Mucosa of descending colon (tissue), 3 donors: ENCODE measurements at places on chromosomes 3 and 15. TPM values are rescaled to one million over a fixed set of nuclear protein-coding genes. Genes with fewer than 3 reads are reported as not detected.
A peak's percentile ranks its signal among the peaks of the same experiment; 100 is the strongest.

Gene TMC3
- total RNA-seq = not detected

GRCh38 chr15:78651930-78652615 lies 11.1 kb upstream of the CHRNB4 start:
- no peak for DNase-seq

DNA sequence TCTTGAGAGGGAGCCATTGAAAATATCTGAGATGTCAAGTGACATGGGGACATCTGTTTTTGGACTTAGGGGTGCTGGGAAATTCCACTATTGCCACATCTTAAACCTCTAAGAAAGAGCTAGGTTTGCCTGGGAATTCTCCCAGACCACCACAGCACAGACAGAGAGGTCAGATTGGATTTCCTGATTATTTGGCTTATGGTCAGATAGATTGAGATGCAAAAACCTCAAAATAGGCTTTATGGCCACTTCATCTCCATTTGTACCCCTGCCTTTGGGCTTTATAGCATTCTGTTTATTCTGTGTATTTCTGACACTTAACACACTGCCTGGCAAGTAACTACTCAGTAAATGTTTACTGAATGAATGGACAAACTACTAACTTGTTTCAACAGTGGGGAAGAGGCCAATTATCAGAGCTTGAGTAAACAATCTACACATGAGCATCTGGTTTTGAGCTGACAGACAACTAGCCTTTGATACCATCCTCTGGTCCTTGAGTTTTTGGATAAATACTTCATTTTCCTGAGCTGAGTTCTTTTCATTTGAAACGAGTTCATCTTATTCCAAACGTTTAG lies 81.8 kb downstream of the TP63 start:
- no peak for DNase-seq

DNA sequence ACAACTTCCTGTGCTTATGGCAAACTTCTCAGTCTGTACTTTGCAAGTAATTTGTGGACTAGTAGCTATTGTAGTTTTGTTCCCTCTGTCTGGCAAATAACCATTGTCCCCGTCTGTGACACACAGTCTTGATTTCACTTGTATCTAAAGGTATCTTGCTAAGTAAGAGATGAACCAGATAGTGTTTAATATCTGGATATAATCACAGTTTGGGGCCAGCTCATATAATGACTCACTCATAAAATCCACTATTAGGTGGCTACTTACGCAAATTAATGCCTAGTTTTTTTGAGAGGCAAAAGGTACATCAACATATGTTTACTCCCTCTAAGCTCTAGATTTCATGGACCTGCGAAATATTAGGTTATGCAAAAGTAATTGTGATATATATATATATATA lies 30.4 kb downstream of the VGLL3 start:
- DNase-seq = no peak

Gene CCDC71
- 19.9 TPM for total RNA-seq

Gene FOXB1
- not detected for total RNA-seq

Gene LACTB
- total RNA-seq = 24.0 TPM

- DNase-seq = no peak
These were observed 117.7 kb downstream of the PTPRG start for GRCh38 chr3:61679026-61679425.

Gene CCDC33
- total RNA-seq = not detected

DNA sequence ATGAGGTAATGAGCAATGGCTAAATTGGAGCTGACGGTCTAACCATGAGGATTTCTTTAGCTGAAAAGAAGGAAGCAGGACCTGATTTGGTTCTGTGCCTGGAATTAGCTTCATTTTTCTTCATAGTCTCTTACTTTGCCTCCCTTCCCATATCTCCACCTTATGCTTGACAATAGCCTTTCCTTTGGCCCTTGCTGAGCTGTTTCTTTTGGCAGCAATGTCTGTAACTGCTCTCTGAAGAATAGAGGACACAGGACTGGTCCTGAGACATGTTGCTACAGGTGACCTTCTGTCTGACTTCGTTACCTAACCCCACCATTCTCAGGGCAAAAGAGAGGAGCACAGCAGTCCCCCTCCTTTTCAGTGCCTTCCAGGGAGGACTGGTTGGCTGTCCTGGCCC lies 122.4 kb downstream of the SSR3 start:
- DNase-seq = no peak

DNA sequence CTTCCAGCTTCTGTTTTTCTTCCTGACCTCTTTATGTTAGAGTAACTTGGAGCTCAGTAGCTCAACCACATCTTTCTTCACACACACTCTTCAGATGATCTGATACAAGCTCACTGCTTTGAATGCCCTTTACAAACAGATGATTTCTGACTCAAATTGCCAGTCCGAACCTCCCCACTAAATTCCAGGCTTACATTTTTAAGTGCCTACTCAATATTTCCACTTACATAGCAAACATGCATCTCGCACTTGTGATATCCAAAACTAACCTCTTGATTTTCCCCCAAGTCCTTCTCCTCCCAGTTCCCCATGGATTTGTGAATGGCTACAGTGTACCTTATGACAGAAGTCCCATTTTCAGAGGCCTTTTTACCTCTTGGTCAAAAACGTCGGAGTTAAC lies 139.1 kb downstream of the GBE1 start:
- no peak for DNase-seq

- DNase-seq = no peak
These were observed 89.5 kb downstream of the VGLL4 start for GRCh38 chr3:11554236-11554610.

Gene LTF
- total RNA-seq = 1.4 TPM

DNA sequence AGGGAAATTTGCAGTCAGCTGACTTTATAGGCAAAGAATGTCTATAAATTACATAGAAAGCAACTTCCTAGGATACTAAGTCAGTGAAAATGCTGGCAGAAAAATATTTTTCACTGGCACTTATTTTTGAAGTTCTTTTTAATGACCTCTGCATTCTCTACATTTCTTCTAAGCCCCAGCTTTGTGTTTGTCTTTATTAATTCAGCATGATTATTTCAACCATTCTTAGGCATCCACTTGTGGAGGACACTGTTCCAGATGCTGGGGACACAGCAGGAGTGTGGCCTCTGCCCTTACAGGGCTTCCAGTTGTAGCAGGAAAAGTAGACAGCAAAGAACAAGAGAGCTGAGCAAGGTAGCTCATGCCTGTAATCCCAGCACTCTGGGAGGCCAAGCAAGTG lies 15.0 kb downstream of the LRRK1 start:
- no peak for DNase-seq

GRCh38 chr3:83514130-83514914 lies 1444.5 kb upstream of the CADM2 start:
- DNase-seq = no peak

DNA sequence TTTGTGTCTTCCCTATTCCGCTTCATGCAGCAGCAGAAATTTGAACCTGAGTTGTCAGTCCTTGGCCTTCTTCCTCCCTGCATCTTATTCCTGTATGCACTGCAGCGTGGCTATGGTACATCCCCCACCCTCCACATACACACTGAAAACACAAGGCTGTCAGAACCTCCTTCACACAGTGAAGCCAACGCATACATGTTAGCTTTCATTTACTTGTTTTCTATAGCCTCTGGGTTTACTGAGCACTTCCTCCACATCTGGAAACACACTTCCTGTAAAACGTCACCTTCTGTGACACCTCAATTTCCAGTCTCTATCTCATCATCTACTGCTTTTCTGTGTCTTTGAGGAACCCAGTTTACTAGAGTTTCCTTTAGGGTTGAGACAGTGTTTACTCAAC lies 47.0 kb downstream of the SUSD5 start:
- DNase-seq = no peak

- no peak for DNase-seq
These were observed 33.0 kb downstream of the CCDC39 start for GRCh38 chr3:180646187-180646790.

DNA sequence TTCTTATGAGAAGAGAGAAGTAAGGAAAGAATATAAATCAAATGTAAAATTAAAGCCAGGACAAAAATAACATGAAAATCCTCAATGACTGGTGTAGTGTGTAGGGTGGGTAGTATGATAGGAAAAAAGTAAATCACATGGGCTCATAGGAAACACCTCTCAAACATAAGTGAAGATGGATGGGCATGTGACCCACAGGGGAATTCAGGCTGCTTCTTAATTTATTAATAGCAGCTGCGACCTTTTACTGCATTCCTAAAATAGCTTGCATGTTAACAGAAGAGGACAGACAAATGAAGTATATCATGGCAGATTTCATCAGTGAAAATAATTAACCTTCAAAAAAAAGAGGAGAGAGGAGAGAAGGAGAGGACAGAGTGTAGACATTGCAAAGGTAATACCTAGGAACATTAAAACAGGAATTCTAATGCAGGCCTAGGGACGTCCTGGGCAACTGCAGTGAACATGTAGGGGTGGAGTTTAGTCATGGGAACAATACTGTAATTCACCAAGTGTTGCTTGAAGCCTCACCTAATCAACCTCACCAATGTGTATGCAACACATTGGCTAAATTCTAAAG lies 132.9 kb downstream of the KCNMB2 start:
- DNase-seq = no peak

DNA sequence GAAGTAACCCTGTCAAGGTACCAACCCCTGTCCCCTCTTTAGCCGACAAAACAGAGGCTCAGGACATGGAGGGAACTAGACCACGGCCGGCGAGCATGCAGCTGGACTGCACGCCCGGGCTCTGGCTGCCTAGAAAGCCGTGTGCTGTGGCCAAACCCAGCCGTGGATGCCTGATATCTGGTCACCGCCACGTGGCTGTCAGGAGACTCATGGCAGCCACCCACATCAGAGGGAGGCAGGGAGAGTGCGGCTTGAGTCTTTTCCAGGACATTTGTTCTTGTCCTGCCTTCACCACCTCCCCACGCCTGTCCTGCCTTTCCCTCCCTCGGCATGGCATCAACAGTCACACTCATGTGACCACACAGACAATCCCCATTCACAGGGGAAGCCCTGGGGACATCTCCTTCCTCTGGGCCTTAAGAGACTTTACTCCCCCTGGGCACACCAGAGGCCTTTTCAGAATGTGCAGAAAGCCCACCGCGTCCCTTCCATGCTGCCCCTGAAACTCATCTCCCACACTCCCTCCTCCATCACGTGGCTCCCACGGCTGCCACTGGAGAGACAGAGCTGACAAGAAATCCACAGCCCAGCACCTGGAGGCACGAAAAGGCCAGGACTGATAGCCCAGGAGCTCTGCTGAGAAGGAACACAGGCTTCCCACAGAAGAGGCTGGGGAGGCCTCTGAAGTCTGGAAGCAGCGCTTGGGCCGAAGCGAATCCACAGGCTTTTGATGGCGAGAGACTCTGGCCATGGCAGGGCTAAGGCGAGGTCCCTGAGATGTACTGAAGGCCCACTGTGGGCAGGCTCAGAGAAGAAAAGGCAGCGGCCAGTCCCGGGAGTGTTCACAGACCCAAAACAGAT lies 71.2 kb upstream of the IQSEC1 start:
- DNase-seq = no peak

Gene PARL
- 68.9 TPM for total RNA-seq

GRCh38 chr3:119913021-119913420 lies 131.1 kb downstream of the NR1I2 start:
- DNase-seq = no peak

- DNase-seq = no peak
These were observed 302.6 kb upstream of the TBL1XR1 start for GRCh38 chr3:177499779-177500423.

- no peak for DNase-seq
These were observed 26.5 kb upstream of the PLXND1 start for GRCh38 chr3:129632977-129633376.

DNA sequence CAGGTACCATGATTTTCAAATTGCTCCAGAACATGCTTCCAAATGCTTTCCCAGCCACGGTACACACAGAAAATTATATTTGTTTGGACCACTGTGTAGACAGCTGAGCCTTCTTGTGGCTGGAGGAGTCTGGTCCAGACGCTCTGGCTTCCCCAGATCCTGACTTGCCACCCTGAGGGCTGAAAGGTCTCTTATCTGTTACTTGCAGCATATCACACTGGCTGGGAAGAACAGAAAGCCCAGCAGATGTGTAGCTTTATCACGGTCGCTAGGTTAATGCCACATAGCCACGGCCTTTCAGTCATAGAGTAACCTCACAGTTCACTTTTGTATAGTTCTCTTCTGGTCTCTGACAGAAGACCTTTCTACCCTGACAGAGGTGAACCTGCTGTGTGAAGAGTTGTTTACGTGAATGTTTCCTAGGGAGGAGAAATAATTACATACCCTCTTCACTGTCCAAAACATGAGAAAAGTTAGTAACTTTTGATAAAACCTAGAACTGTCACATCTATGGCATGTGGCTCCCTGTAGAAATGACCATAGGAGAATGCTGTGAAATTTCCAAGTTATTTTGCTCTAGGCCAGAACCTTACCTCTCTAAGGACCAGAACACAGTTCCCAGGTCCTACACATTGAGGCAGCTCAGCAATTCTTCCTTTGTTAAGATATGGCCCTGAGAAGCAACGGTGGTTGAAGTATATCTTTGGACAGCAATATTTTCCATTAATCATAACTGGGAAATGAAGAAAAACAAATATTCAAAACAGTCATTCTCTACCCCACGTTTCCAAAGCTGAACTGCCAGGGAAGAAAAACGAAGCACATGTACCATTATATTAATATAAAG lies 15.8 kb upstream of the STIMATE start:
- no peak for DNase-seq

DNA sequence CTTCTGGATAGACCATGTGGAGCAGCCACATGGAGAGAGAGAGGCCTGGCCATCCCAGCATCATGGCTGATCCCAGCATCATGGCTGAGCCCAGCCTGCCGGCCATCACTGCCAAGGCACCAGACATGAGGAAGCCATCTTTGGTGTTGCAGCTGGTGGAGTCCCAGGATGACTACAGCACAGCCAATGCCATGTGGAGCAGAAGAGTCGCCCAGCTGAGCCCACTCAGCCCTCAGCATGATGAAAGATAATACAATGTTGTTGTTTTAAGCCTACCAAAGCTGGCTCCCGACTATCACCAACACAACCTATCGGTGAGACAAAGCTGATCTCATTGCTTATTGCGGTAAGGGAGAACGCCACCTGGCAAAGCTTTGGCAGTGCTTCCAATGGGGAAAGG lies 18.4 kb downstream of the HES1 start:
- DNase-seq = no peak

DNA sequence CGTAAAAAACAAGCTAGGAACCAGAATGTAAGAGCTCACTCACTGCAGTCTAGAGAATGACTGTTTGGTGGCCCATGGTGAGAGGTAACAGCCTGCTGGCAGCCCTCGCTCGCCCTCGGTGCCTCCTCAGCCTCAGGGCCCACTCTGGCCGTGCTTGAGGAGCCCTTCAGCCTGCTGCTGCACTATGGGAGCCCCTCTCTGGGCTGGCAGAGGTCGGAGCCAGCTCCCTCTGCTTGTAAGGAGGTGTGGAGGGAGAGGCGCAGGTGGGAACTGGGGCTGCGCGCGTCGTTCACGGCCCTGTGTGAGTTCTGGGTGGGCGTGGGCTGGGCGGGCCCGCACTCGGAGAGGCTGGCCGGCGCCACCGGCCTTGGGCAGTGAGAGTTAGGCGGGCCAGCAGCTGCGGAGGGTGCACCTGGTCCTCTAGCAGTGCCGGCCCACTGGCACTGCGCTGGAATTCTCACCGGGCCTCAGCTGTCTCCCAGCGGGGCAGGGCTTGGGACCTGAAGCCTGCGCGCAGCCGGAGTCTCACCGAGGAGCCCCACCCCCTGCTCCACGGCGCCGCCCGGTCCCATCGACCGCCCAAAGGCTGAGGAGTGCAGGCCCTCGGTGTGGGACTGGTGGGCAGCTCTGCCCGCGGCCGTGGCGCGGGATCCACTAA lies 420.6 kb downstream of the RBMS3 start:
- peak; percentile 36 for DNase-seq

Gene FEZF2
- total RNA-seq = not detected
